ENCODE measurements at places on chromosomes 2 and 18. TPM values are rescaled to one million over a fixed set of nuclear protein-coding genes. Genes with fewer than 3 reads are reported as not detected.

DNA sequence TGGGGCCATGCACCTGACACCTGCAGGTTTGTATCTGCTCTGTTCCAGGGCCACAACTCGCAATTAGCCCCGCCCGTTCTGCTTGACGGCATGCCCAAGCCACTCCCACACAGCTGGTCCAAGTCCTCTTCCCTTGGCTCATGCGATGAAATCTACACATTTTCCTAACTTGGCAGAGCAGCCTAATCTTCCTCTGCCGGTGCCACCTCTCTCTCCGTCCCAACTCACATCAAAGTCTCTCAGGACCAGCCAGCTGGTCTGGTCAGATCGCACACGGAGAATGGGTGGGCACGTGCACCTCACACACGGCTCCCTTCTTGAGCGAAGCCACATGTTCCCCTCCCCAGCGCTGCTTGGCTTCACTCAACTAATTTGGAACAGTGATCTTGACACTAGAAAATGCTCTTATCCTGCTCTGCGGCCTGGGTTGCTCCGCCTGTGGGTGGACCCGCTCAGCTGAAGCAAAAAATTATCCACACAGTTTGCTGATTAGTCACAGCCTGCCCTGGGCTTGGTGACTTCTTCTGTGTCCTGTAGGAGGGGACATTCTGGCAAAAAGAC lies 176.7 kb downstream of the NRP2 start:
- no peaks in the 10 kb centered on the region for H3K36me3 ChIP-seq
- no peaks in the 10 kb centered on the region for H3K27me3 ChIP-seq
- H3K4me1 ChIP-seq, result peaks cover 13% of the 10 kb centered on the region
- H3K27ac ChIP-seq, result no peak overlapping the region
- H3K4me3 ChIP-seq, result no peak overlapping the region
- peak; percentile 16 for DNase-seq

- no peak overlapping the region for H3K27ac ChIP-seq
- H3K36me3 ChIP-seq, result no peaks in the 10 kb centered on the region
- no peak overlapping the region for H3K4me3 ChIP-seq
- no peaks in the 10 kb centered on the region for H3K4me1 ChIP-seq
- no peaks in the 10 kb centered on the region for H3K27me3 ChIP-seq
- no peak for DNase-seq
Observed at GRCh38 chr2:41004700-41005099, 552.8 kb upstream of the SLC8A1 start.

DNA sequence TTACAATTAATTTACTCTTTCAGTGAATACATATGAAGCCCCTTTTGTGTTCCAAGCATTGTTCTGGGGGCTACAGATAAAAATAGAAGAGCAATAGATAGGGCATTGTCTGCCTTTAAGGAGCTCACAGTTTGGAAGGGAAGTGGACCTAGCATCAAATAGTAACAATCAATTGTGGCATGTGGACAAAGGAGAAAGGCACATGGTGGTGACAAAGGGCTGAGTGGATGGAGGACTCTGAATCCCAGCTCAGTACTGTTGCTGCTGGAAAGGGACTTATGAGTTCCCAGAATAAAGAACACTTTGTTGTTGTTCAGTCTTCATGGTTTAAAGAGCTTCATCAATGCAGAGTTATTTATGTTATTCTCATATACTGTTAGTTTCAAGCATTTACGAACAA lies 217.7 kb downstream of the HRH4 start:
- H3K36me3 ChIP-seq, result no peaks in the 10 kb centered on the region
- H3K4me1 ChIP-seq, result no peaks in the 10 kb centered on the region
- H3K27ac ChIP-seq, result no peak overlapping the region

DNA sequence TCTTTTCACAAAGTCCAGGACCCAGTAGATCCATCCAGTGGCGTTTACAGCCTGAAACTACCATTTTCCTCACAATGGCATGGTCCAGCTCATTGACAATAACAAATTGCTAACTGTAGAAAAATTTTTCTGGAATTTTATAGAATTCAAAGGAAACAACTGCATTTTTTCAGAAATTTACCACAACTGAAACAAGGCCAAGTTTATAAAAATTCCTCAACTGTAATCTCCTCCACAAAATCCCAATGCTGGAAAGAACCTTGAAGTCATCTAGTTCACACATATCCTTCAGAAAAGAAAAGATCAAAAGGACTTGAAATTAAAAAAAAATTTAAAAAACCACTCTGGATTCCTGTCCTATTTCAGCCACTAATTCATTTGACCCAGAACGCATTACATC lies 226.0 kb upstream of the CTAGE1 start:
- H3K4me1 ChIP-seq, result no peaks in the 10 kb centered on the region
- DNase-seq, result no peak
- no peaks in the 10 kb centered on the region for H3K27me3 ChIP-seq
- H3K36me3 ChIP-seq, result no peaks in the 10 kb centered on the region
- H3K27ac ChIP-seq, result no peak overlapping the region

The TTC31 gene
- total RNA-seq, result 12.1 TPM

The DOK6 gene
- 4.8 TPM for total RNA-seq
